Hypothalamus (tissue), 51 donors: ENCODE measurements at places on chromosomes 11 and 22.

- DNase-seq, result no peak
Observed at GRCh38 chr11:7968686-7969085, 3.4 kb upstream of the NLRP10 start.

- DNase-seq, result no peak
Observed at GRCh38 chr11:85875505-85875904, 20.3 kb downstream of the CCDC83 start.

- peak; percentile 82 for DNase-seq
Observed at GRCh38 chr22:41417622-41418390, 28.8 kb downstream of the TOB2 start.

DNA sequence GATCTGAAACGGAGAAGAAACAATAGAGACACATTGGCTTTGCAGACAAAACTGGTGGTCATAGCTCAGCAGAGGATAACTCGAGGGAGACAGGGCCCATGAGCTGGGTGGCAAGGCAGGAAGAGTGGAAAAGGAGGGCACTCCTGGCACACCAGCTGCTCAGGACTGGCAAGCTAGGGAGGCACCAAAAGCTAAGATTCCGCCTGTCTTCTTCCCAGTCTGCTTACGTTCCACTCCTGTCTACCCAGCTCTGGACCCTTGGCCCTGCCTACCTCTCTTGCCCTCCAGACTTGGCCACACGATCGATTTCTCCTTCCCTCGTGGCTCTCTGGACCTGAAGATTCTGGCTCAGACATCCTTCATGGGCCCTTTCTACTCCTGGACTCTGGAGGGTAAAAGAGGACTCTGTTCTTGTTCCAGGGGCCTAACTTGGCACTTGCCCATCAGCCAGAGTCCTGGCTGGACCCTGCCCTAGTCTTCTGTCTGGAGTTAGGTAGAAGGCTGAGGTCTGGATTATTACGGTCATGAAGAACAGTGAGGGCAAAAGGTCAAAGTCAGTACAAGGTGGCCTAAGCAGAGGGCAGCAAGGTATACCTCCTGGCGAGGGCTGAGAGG, 115.2 kb upstream of the PITPNB start:
- DNase-seq, result no peak

GRCh38 chr11:35799655-35800054, 137.1 kb downstream of the TRIM44 start:
- no peak for DNase-seq

DNA sequence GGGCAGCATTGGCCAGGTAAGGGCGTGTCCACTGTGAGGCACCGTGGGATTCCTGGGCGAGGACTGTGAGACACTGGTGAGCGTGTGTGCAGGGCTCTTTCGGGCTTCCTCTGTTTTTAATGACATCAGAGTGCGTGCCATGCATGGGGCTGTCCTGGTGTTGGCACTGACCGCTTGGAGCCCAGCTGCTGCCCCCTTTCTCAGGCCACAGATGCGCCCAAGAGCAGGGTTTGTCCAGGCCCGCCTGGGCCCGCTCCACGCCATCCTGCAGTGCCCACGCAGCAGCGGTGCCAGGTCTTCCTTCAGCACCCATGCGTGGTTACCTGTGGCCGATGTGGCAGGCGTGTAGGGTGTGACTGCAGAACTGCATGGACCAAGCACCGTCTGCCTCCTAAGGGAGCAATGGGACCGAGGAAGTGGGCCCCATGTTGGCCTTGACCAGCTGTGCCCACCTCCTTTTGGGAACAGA, 72.3 kb upstream of the SEPTIN5 start:
- DNase-seq, result no peak

- no peak for DNase-seq
Observed at GRCh38 chr11:127890030-127890615, 697.2 kb downstream of the ETS1 start.

GRCh38 chr22:47613606-47614350, 851.3 kb downstream of the TBC1D22A start:
- DNase-seq, result no peak
